ENCODE measurements at places on chromosomes 11 and 22.

DNA sequence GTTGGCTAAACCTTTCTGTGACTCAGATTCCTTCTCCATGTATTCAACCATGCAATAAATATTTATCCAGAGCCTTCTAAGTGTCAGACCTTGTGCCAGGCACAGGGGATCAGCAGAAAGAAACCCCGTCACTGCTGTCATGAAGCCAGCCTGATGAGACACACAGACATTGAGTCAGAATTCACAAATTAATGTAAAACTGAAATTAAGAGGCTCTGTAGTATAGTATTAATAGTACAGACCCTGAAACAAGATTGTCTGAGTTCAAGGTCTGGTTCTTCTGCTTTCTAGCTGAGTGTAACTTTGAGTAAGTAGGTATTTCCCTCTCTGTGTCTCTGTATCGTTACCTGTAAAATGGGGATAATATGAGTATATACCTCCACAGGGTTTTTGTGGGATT lies 46.9 kb downstream of the ME3 start:
- DNase-seq = no peak

GRCh38 chr22:17930455-17931313 lies 93.7 kb downstream of the MICAL3 start:
- DNase-seq = no peak

GRCh38 chr11:133070021-133070713 lies 462.1 kb downstream of the OPCML start:
- DNase-seq = no peak

DNA sequence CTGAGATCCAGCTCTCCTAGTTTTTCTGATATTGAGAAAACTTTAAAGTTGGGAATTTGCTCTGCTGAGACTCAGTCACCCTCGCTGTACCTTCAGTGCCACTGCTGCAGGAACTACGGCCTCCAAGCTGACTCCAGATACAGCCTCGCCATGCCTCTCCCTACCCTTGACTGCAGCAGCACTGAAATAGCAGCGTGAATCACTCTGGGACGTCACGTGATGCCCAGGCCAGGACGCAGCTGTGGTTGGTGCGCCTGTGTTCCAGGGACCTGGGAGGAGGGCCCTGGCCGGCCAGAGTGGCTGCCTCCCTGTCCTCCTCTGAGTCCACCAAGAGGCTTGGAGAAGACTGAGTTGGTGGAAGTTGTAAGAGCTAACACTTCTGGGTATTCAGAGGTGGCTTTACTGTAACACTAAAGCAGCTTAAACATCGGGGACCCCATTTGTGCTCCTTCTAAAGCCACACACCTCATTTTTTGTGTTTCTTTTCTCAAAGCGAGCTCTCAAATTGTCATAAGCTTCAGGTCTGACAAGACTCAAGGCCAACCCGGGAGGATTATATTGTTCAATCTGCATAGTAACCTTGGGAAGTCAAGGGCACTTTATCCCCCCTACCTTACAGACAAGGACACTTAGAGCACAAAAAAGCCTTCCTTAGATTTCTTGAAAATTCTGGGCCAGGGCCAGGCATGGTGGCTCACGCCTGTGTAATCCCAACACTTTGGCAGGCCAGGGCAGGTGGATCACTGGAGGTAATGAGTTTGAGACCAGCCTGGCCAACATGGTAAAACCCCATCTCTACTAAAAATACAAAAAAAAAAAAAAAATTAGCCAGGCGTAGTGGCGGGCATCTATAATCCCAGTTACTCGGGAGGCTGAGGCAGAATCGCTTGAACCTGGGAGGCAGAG lies 4.2 kb upstream of the STIP1 start:
- DNase-seq = peak; percentile 84

GRCh38 chr22:44145544-44145943 lies 35.2 kb upstream of the PARVG start:
- DNase-seq = no peak

DNA sequence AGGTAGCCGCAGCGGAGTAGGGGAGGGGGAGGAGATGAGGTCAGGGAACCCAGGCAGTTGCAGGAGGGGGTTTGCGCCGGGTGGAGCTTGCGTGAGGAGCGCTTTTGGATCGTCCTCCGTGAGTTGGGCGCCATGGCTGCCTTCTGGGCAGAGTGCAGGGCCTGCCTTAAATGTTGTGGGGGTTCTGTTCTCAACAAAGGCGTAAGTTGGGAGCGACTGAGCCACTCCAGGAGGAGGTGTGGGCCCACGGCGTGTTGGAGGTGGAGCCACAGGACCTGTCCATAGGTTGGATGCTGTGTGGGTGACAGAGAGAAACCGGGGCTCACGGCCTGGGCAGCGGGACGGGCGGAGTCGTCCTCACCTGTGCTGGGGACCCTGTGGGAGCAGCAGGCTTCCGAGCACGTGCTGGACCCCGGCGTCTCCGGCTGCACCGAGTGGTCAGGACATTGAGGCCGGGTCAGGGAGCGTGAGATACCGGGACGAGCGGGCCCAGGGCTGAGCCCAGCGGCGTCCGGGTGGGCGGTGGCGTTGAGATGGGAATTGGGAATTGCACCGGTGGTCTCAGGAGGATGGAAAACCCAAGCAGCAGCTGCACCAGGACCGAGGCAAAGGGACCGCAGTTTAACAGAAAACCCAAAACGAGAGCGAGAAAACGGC lies 977 bp upstream of the PGGHG start:
- DNase-seq = no peak

DNA sequence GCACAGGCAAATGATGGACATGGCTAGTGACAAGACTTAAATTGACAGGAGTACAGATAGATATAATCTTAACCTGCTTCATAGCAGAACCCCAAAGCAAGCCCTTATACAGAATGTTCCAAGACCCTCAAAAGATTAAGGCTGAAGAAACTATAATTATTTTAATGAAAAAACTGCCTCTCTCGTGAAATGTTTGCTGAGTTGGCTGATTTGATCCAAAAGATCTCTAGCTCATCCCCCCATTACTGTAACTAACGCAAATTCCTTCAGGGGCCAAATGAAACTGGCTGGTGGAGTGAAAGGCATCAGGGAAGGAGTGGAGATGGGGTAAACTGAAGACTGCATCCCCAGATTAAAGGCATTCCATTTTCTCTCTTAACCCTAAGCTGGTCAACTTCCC lies 19.3 kb downstream of the ALG9 start:
- DNase-seq = no peak

DNA sequence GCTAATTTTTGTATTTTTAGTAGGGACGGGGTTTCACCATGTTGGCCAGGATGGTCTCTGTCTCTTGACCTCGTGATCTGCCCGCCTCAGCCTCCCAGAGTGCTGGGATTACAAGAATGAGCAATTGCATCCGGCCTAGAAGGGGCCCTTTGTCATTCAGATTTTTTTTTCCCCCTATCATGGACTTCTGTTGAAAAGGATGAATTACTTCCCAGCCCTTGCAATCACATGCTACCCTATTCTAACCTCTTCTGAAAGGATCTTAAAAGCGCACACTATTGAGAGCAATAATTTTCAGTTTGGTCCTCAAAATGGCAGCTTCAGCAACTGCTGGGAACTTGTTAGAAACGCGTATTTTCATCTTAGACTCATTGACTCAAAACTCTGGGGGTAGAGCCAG lies 575.6 kb upstream of the KIRREL3 start:
- DNase-seq = no peak

DNA sequence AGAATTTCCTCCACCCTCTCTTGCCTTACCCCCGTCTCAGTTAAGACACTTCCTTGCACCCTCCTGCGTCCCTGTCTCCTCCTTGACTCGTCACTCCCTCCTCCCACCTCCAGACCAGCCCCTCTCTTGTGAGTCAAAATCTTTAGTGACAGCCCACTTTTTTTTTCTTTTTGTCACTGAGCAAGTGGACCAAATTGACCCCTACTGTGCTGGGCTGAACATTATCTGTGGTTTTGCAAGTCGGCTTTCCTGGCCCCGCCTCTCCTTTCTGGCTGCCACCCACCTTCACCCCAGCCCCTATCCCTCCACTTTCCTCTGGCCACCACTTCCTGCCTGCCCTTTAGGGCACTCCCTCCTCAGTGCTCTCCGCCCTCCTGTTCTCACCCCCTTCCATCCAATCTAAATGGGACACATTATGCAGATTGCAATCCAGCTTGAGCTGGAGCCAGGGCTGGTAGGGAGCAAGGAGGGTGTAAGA lies at the start of gene APLNR:
APLNR (minus strand) TSS at position 47 of the 478 bp plus-strand sequence. CDS start 246 bp downstream, outside the sequence.
- no peak for DNase-seq

- DNase-seq = no peak
Observed at GRCh38 chr11:118227865-118228785, 3.3 kb upstream of the JAML start.

- no peak for DNase-seq
Observed at GRCh38 chr11:13954591-13954990, 7.9 kb upstream of the SPON1 start.

- DNase-seq = no peak
Observed at GRCh38 chr11:70432065-70432464, 33.7 kb downstream of the CTTN start.

DNA sequence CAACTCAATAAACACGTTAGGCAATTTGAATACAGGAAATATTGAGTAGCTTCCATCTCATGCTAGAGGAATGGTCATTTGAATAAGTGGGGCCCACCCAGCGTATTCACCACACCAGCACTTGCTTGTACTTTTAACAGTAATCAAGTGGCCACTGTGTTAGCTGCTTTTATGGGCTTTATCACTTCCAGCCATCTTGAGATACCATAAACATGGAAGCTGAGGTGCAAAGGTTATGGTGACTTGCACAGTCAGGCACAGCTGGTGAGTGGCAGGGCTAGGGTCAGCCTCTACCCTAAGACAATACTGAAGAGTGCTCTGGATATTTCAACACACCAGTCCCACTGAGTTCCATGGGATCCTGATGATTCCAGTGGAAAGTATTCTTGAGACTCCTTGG lies 6.7 kb downstream of the JOSD1 start:
- no peak for DNase-seq

DNA sequence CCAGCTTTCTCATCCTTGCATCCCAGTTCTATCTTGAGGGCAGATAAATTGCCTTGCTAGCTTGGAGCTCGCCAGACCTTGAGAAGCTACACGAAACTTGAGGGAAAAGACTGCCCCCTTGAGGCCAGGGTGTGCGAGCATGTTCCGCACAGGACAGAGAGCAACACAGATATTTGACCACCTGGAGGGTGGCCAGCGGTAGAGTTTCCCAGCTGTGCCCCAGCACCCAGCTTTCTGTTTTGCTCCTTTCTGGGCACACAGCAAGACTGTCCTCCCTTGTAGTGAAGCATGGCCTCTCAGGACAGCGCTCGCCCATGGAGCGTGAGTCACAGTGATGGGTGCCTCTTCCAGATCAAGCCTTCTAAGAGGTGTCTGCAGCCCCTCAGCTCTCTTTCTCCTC lies 23.5 kb downstream of the SPATA19 start:
- DNase-seq = no peak

DNA sequence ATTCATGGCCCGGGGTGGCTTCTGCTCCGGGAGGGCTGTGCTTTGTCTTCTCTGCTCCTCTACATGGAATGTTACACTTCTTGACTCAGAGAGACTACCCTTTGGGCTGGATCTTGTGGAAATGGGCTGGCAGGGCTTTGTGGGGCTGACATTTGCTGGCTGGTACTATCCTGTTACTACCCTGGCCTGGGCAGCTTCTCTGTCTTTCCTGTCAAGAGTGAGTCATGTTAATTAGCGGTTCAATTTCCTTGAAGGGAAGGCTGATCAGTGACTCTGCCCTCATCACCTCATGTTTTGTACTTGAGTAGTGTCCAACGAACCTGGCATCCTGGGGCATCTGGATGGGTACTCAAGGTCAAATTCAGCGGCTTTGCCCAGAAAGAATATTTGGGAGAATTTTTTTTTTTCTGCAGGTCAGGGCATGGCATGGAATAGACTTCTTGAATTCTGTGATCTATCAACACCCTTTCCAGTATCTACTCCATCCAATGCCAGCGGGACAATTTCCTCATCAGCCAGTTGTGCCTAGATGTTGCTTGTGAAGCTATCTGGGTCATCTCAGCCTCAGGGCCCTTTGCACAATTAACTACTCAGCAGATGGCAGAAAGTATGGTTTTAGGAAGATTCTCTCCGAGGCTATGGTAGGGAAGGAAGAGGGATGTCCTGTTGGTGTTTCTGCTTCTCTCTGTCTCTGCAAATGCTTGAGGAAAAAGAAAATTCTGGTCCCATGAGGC lies 140.5 kb upstream of the PLET1 start:
- no peak for DNase-seq

GRCh38 chr11:128470081-128470480 lies 117.3 kb downstream of the ETS1 start:
- no peak for DNase-seq

DNA sequence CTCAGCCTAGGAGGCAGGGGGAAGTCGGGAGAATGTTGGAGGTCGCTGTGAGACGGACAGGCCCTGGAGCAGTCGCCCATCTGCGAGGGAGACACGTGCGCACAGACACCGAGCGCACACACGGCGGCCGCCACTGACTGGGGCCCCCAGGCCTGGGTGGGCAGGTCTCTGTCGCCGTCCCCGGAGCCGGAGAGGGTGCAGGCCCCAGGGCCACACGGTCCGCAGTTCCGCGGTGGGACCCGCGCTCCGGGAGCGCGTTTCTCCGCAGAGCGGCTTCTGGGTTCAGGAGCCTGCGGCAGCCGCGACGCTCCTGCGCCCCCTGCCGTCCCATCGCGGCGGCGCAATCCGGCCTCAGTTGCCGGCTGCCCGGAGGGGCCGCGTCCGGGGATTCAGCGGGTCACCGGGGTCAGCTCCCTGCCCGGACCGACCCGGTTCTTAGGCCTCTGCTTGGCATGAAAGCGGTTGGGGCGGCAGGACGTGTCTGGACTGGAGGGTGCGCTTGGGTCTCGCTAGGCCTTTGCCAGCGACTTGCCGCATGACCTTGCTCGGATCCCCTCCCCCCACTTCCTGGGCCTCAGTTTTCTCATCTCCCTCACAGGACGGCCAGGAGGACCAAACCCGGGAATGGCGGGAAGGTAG lies 31.2 kb downstream of the PDE2A start:
- DNase-seq = no peak

GRCh38 chr11:56331861-56332491 lies 13.9 kb upstream of the OR8K1 start:
- DNase-seq = no peak

DNA sequence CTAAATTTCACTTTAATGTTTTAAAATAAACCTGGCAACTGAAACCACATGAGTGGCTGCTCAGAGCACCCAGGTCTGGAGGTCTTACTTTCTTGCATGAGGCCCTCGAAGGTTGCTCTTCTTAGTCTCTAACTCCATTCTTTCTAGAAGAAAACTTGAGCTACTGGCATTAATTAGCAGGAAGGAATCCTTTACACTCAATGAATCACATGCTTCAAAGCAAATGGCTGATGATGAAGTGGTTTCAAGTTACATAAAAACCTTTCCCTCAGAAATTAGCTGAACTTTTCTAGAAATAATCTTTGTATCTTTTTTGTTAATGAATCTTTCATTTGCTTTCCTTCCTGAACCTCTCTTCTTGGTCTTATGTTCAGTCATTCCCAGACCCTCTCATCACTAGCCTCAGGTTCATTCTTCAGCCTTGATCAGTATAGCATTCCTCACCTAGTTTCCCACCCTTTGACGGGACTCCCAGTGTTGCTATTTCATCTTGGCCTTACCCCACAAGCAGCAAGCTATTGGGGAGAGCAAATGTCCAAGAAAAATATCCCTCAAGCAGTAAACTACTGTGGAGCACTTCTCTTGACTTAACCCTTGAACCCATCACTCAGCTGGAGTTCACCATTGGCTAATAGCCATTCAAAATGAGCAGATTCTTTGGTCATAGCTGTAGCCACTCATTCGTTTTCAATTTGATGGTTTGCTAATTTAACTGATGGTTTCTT lies 75.1 kb downstream of the INSC start:
- DNase-seq = no peak
